ENCODE measurements at places on chromosomes 2 and 18. TPM values are rescaled to one million over a fixed set of nuclear protein-coding genes. Genes with fewer than 3 reads are reported as not detected.

The FARSB gene
- 17.7 TPM for total RNA-seq

The ACMSD gene
- not detected for total RNA-seq

The MGAT4A gene
- total RNA-seq: under 0.01 TPM

The SLC9A4 gene
- not detected for total RNA-seq

The DSC1 gene
- not detected for total RNA-seq

The ABHD1 gene
- total RNA-seq: not detected

The IL37 gene
- total RNA-seq: not detected

- no peak overlapping the region for H3K27ac ChIP-seq
- H3K36me3 ChIP-seq: peaks cover 18% of the 10 kb centered on the region
- H3K4me1 ChIP-seq: peaks cover 32% of the 10 kb centered on the region
Observed at GRCh38 chr2:27779417-27780055, 8.0 kb downstream of the MRPL33 start.

- H3K4me3 ChIP-seq: no peak overlapping the region
- no peak overlapping the region for H3K27ac ChIP-seq
- DNase-seq: no peak
- H3K27me3 ChIP-seq: 0 out of 2 replicates have a peak, but pooled peaks cover 25% of the 10 kb centered on the region
- no peaks in the 10 kb centered on the region for H3K4me1 ChIP-seq
- no peaks in the 10 kb centered on the region for H3K36me3 ChIP-seq
Observed at GRCh38 chr2:106076941-106077340, 117.2 kb downstream of the UXS1 start.

DNA sequence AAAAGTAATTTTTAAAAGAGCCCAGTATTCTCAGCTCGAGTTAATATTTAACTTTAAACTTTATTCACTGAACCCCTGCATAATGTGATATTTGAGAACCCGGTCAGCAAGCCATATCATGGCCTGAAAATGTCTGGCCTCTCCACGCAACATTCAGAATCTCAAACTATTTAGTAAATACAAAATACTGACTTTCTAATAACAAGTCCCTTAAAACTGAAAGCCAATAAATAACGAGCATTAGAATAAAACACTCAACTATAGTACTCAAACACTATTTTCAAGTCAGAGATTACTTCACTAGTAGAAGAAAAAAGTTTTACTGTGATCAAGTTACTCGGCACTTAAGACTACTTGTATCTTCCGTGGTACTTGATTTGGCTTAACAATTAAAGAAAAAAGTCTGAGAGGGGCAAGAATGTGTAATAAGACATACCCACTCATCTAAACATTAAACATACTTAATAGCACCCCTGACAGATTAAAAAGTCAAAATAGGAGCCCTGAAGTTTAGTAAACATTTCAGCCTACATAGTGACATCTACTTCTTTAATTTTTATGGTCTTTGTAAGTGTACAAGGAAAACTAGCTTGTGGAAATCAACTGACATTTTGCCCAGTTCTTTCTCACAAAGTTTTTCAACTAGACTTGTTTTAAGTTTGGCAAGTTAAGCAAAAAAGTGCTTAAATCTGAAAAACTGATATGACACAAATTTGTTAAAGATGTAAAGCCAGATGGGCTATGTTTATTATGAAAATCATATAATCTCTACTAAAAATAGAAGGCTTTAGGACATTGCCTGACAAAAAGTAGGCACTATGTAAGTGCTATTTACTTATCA is 38.2 kb downstream of the RTN4 start:
- peak overlapping the region; percentile 31 for H3K4me3 ChIP-seq
- no peak for DNase-seq
- no peaks in the 10 kb centered on the region for H3K27me3 ChIP-seq
- H3K27ac ChIP-seq: peak overlapping the region; percentile 61
- H3K36me3 ChIP-seq: no peaks in the 10 kb centered on the region

GRCh38 chr2:1696472-1696871 is 47.8 kb downstream of the PXDN start:
- H3K4me3 ChIP-seq: no peak overlapping the region
- H3K4me1 ChIP-seq: no peaks in the 10 kb centered on the region
- peaks cover 7% of the 10 kb centered on the region for H3K36me3 ChIP-seq
- H3K27ac ChIP-seq: no peak overlapping the region
- H3K27me3 ChIP-seq: no peaks in the 10 kb centered on the region

DNA sequence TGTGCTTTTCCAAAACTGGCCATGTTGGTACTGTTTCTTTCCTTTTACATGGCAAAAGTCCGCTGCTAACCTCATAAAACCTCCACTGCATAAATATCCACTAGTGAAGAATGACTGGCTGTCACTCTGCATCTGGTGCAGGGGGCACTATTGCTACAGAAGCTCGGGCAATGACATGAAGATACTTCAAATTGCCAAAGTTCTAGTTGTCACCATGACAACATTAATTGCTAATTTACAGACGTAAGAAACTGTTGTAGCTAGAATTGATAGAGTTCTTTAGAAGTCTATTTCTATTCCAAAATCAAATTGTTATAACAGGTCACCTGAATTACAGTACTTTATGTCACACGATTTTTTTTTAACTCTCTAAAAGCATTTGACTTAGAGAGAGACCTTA is 845 bp downstream of the CFAP210 start:
- peak overlapping the region; percentile 90 for H3K4me3 ChIP-seq
- H3K4me1 ChIP-seq: peaks cover 12% of the 10 kb centered on the region
- DNase-seq: peak; percentile 32
- H3K27ac ChIP-seq: peak overlapping the region; percentile 85
- H3K36me3 ChIP-seq: no peaks in the 10 kb centered on the region

- no peak for DNase-seq
- H3K36me3 ChIP-seq: no peaks in the 10 kb centered on the region
- no peaks in the 10 kb centered on the region for H3K4me1 ChIP-seq
- no peak overlapping the region for H3K27ac ChIP-seq
Observed at GRCh38 chr2:58709274-58709673, 468.1 kb upstream of the FANCL start.

- H3K4me1 ChIP-seq: peaks cover 18% of the 10 kb centered on the region
- DNase-seq: peak; percentile 27
- no peak overlapping the region for H3K27ac ChIP-seq
- H3K27me3 ChIP-seq: no peaks in the 10 kb centered on the region
- H3K36me3 ChIP-seq: peaks cover 5% of the 10 kb centered on the region
Observed at GRCh38 chr2:180219491-180219890, 212.4 kb upstream of the CWC22 start.

DNA sequence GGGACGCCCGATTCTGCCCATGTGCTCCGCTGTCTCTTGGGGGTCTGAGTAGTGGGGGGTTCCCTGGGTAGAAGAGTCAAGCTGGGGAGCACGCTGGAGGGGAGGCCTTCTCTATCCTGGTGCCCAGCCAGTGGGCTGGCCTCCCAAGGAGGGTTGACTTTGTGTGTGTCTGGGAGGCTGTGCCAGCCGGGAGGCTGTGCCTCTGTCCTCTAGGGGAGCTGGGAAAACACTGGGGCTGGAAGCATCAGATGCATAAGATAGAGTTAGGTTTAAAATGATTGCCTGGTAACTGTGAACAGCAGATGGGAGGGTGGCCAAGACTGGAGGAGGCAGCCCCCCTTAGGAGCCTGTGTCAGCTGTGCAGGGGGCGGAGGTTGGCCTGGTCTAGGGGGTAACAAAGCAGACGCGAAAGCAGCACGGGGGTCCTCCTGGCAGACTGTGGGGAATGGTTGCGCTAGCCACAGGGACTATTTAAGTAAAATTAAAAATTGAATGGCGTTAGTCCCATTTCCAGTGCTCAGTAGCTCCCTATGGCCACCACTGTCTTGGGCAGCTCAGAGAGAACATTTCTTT is 1.3 kb downstream of the ING5 start:
- H3K27me3 ChIP-seq: no peaks in the 10 kb centered on the region
- peaks cover 20% of the 10 kb centered on the region for H3K36me3 ChIP-seq
- peak overlapping the region; percentile 88 for H3K4me3 ChIP-seq
- peak overlapping the region; percentile 48 for H3K27ac ChIP-seq
- no peaks in the 10 kb centered on the region for H3K4me1 ChIP-seq

DNA sequence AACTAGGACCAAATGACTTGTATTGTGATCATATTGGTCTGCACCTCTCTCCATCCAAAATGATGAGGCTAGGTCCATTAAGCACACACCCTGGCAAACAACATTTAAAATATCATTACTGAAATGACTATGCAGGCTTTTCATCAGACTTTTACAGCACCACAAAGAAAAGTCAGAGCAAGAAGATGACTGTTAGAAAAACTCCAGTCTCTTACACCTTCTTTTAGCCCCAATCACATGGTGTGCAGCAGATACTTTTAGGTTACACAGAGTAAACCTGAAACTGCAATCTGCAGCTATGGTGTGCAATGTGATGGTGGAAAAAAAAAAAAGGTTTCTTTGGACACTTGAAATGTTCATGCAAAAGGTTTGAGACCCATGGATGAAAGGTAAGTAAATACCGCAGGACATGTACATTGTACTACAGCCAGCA is 5.4 kb upstream of the POLI start:
- no peak overlapping the region for H3K4me3 ChIP-seq
- no peaks in the 10 kb centered on the region for H3K27me3 ChIP-seq
- no peak for DNase-seq
- H3K27ac ChIP-seq: no peak overlapping the region

GRCh38 chr18:59575995-59576394 is 121.2 kb downstream of the CCBE1 start:
- DNase-seq: no peak
- H3K4me1 ChIP-seq: no peaks in the 10 kb centered on the region
- no peaks in the 10 kb centered on the region for H3K36me3 ChIP-seq
- H3K27me3 ChIP-seq: no peaks in the 10 kb centered on the region
- no peak overlapping the region for H3K4me3 ChIP-seq

Data from GM23248 (cell line).